ENCODE measurements at places on chromosomes 12 and 14.

- DNase-seq, result no peak
Measured at GRCh38 chr12:124953689-124954405, 35.1 kb downstream of the DHX37 start.

DNA sequence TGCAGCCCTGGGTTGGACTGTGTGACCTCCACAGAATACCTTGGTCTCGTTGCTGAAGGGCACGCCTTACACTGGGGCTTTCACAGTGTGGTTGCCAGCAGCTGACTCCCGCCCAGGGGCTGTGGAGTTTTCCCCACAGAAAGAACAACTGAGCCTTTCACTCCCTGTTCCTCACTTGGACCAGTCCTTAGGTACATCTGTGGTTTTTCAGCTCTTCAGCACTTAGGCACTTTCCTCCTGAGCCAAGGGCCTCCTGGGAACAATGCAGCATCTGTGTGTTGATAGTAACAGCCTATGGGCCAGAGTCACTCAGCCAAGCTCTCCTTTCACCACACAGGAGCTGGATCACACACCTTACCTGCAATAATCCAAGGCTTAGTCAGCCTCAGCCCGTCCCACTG is 25.0 kb downstream of the ERP27 start:
- DNase-seq, result no peak

- DNase-seq, result no peak
Measured at GRCh38 chr12:106672314-106673025, 89.7 kb downstream of the RFX4 start.

GRCh38 chr12:124243936-124244335 is 51.0 kb upstream of the RFLNA start:
- DNase-seq, result no peak

GRCh38 chr14:96627811-96628775 is 125.9 kb downstream of the PAPOLA start:
- no peak for DNase-seq

DNA sequence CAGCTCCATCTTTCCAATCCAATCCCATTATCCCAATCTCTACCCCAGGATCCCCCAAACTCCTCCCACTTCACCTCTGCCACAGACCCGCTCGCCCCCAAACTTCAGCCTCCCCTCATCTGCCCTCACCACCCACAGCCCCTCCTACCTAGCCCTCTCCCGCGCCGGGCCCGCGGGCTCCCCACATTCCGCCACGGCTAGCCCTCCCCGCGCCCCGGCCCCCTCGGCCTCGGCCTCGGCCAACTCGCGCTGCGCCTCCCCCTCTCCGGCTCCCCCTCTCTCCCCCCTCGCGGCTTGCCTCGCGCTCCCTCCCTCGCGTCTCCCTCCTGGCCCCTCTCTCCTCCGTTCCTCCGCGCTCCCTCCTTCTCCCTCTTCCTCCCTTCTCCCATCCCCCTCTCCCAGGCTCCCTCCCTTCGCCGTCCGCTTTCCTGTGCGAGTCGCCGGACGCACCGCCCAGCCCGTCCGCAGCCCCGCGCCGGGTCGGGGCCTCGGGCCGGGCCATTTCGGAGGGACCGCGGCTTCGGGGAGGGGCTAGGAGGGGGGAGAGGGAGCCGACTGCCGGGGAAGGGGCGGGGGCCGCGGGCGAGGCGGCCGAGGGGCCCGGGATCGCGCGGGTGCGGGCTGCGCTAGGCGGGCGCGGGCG is at the start of gene ATN1:
Gene ATN1 (plus strand): TSS at position 581 of the 643 bp plus-strand sequence. CDS start 6,043 bp downstream, outside the sequence.
- DNase-seq, result no peak
